ENCODE measurements at places on chromosomes 12 and 14. TPM values are rescaled to one million over a fixed set of nuclear protein-coding genes. Genes with fewer than 3 reads are reported as not detected.

GRCh38 chr12:118979763-118980406 lies 1.5 kb upstream of the SRRM4 start:
- DNase-seq = no peak

- no peak for DNase-seq
These were observed 60.6 kb upstream of the TMCC3 start for GRCh38 chr12:94710933-94711332.

GRCh38 chr14:103859416-103860202 lies 12.2 kb upstream of the PPP1R13B start:
- DNase-seq = no peak

DNA sequence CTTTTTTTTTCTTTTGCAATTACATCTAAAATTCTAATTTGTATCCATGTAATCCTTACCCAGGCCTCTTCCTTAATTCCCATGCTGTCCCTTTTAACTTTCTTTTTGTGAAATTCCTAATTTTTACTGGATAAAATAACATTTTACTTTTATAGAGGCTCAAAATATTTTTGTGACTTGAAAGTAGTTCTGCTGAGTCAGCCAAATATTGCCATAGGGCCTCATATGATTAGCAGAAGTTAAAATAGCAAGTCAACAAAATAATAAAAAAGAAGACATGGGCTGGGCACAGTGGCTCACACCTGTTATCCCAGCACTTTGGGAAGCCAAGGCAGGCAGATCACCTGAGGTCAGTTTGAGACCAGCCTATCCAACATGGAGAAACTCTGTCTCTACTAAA lies 2.0 kb downstream of the C3AR1 start:
- no peak for DNase-seq

- peak; percentile 46 for DNase-seq
These were observed 12.8 kb downstream of the STX2 start for GRCh38 chr12:130826151-130826801.

DNA sequence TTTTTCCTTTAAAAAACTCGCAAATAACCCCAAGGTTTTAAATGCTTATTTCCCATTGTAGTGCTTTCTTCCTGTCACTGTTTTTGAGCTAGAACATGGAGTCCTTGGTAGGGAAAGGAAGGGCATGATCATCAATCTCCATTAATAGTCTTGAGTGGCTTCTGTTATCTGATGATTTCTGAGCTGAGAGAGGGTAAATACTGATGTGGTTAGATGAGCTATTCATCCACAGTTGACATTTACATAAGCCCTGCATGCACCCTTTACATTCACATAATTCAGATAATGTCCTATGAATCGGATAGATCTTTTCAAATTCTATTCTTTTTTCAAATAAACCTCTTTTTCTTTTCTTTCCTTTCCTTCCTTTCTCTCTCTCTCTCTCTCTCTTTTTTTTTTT lies 81.4 kb downstream of the NTN4 start:
- DNase-seq = no peak

DNA sequence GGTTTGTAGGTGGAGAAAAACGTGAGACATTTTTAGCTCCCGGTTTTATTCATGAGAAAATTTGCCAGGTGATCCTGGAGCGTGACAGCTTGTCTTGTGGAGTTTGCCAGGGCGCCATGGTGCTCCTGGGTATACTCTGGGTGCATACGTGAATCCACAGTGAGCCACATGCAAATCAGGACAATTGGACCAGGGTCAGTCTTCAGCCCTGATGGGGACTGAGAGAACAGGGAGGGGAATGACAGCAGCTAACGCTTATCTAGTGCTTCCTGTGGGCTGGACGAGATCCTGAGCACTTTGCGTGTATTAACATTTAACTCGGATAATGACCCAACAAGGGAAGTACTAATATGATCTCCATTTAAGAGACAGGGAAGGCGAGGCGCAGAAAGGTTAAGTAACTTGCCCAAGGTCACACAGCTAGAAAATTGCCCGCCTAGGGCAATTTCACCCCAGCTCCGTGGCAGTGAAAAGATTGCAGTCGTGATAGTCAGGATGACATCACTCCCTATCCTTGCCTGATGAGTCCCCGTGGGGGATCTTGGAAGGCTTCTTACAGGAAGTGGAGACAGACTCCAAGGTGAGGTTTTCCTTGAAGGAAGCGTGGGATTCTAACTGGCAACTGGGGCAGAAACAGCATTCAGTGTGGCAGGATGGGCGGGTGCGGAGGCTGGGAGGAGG lies 118.4 kb upstream of the NCOR2 start:
- DNase-seq = no peak

GRCh38 chr14:81738946-81739659 lies 205.4 kb upstream of the SEL1L start:
- DNase-seq = no peak

DNA sequence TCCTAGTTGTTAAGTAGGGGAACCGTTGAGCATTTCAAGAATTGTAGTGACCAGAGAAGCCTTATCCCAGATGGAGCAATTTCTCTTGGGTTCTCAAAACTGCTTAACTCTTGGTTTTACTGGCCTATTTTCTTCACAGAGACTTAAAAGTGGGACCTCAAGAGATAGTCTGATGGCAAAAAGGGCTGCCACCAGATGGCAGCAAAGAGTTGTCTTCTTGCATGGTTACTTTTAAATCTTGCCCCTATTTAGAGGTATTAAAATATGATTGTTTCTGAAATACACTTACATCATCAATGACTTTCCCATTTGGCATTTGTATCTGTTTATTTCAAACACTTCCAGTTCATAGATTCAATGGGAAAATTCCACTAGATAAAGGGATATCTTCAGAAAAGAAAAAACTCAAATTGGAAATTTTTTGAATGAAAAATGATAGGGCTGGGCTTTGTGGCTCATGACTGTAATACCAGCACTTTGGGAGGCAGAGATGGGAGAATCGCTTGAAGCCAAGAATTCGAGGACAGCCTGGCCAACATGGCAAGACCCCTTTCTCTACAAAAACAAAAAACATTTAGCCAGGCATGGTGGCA lies 69.9 kb upstream of the CNTN1 start:
- peak; percentile 75 for DNase-seq

GRCh38 chr12:31216479-31216878 lies 109.5 kb downstream of the SINHCAF start:
- DNase-seq = no peak

- no peak for DNase-seq
These were observed 479 bp downstream of the KDM5A start for GRCh38 chr12:388541-389141.

DNA sequence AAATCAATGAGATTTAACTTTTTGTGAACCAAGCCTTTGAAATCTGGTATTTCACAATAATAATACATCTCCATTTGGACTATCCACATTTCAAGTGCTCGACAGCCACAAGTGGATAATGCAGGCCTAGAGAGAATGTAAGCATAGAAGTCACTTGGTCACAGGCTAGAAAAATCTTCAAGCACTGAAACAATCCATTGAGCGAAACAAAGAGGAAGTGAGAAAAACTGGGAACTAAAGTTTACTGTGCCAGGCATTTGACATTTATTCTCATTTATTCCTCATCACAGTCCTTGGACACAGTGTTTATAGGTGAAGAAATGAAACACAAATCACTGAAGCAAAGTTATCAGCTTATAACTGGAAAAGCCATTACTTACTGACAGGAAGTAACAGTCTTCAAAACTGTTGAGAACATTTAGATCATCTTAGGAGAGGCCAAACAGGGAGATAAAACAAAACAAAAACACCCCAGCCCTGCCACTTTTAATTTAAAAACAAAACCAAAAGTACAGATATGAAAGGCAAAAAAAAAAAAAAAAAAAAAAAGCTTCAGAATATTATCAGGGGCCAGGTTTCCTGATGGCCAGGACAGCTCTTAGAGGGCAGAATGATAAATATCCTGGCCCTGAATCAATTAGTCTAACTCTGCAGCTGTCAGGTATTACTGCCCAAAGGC lies 29.2 kb downstream of the GNS start:
- DNase-seq = no peak

GRCh38 chr12:111158992-111159391 lies 209.9 kb downstream of the PHETA1 start:
- DNase-seq = no peak

DNA sequence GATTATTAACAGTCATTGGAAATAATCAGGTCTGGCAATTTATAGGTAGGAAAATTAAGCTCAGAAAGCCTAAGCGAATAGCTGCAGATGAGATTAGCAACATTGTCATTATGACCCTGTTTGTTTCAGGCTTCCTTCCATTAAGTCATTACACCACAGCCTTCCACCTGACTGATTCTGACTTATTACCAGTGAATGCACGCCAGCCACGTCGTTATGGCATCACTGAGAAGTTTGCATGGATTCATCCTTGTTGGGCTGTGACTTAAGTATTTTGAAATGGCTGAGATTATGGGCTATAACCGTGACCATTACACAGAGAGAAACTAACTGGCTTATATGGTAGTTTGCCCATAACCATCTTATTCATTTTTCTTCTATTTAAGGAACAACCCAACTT lies 18.6 kb downstream of the RASSF8 start:
- DNase-seq = no peak

DNA sequence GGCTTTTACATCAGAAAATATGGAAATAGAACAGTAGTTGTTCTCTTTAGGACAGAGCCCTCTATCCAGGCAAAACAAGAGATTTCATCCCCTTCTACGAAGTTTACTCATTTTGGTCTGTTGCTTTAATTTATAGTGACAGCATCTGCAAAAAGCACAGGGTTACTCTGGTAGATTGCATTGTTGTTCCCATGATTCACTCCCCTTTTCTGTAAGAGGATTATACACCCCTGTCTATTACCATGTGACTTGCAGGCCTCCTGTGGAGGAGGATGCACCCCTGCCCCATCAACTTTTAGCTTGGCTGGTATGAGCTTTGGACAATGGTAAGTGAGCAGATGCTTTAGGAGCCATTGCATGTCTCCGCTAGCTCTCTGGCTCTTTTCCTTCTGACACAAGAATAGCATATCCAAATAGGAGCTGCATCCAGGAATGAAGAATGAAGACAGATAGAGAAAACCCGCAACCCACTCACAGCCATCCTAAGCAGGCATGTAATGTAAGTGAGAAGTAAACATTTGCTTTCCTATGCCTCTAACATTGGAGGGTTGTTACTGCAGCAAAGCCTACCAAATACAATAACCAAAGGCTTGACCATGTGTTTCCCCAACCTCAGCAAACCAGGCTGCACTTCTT lies 304.2 kb downstream of the AKAP6 start:
- no peak for DNase-seq

DNA sequence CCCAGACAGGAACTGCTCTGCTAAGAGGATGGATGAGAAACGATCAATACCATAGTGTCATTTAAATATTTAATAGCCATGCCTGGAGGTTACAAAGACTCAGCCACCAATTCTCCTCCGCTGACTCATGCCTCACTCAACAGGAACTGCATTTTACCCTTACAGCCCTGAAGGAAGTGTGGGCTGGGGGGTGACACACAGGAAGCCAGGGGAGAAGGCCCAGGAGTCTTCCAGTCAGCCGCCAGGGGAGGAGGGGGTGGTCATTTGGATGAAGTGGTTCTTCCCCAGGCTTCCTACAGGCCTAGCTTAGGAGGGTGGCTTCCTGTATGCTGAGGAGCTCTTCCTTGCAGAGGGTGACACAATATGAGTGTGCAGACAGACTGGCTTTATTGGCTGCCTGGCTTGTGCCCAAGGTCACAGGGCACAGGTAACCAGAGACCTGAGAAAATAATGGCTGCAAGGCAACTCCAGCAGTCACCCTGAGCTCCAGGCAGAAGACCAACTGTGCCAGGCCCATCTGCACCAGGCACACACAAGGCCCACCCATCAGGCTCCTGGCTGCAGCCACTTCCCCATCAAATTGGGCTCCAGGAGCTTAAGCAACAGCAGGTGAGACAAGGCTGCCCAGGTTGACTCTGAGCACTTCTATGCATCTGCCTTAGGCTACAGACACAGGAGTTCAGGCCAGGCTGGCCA lies 30.6 kb upstream of the RPLP0 start:
- no peak for DNase-seq

GRCh38 chr14:63277591-63278183 lies 41.0 kb downstream of the GPHB5 start:
- DNase-seq = no peak

- DNase-seq = no peak
These were observed 1.5 kb upstream of the GPR162 start for GRCh38 chr12:6820166-6820565.

- DNase-seq = no peak
These were observed 610 bp downstream of the C14orf132 start for GRCh38 chr14:96039633-96040311.

GRCh38 chr12:105018776-105019175 lies 32.7 kb downstream of the NOPCHAP1 start:
- DNase-seq = no peak

The SSTR1 gene
- total RNA-seq = 0.60 TPM

The SLC38A4 gene
- total RNA-seq = 0.28 TPM

The CLEC9A gene
- not detected for total RNA-seq

The TPH2 gene
- total RNA-seq = not detected

The MFAP5 gene
- total RNA-seq = 3.2 TPM

The CD9 gene
- total RNA-seq = 79.9 TPM

The KRT82 gene
- not detected for total RNA-seq

The JPH4 gene
- 37.2 TPM for total RNA-seq

The SLC8A3 gene
- 0.12 TPM for total RNA-seq

The RTL1 gene
- not detected for total RNA-seq

The IFNG-AS1 gene
- total RNA-seq = not detected

The REC8 gene
- 13.5 TPM for total RNA-seq

All from ovary (tissue), 10 donors.